ENCODE measurements at places on chromosomes 12 and 14.
A peak's percentile ranks its signal among the peaks of the same experiment; 100 is the strongest.

GRCh38 chr12:65811968-65812700 is 12.1 kb upstream of the HMGA2 start:
- no peak for DNase-seq

GRCh38 chr14:68451696-68452373 is 341.0 kb downstream of the ZFP36L1 start:
- DNase-seq, result peak; percentile 74

DNA sequence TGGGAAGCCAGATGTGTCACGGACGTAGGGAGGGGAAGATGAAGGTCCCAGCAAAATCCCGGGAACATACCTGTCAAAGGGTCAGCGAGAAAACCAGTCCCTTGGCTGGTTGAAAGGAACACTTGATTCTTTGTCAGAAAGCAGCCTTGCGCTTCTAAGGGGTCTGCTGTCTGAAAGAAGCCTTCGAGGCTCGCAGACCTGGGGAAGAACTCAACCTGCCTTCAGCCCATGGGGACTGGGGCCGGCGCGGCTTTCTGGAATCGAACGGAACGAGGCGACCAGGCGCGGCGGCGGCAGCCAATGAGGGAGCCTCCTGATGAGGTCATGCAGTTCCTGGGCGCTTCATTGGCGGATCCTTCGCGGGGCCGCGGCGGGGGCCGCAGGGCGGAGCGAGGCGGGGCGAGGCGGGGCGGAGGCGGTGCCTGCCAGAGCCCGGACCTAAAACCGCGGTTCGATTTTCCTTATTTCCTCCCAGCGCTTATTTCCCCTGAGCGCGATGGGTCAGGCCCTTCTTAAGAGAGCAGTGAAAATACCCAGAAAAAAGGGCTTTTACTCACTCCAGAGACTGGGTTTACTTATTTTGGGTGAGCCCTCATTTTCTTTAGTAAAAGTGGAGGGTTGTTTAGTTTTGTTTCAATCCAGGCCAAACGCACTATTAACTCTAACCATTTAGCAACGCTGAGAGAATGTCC is 11.8 kb upstream of the TTC7B start:
- DNase-seq, result peak; percentile 92

- DNase-seq, result no peak
Measured at GRCh38 chr12:15808652-15809051, 19.5 kb upstream of the EPS8 start.

GRCh38 chr12:46406352-46407027 is 33.9 kb upstream of the SLC38A2 start:
- DNase-seq, result no peak

DNA sequence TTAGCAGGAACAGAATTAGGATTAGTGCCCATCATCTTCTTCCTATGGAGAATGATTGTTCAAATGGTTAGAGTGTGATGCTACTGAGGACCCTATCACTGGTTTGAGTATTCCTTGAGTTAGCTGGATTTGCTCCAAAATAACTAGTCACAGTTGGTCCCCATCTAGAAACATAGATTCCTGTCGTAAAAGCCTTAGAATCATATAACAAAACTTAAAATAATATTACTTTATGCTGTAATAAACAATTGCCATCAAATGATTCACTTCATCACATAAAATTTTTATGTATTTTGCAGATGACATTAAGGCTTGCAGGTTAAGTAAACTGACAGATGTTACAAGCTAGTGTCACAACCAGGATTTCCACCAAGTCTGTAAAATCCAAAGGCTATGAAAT is 209.8 kb downstream of the CCER1 start:
- DNase-seq, result no peak

DNA sequence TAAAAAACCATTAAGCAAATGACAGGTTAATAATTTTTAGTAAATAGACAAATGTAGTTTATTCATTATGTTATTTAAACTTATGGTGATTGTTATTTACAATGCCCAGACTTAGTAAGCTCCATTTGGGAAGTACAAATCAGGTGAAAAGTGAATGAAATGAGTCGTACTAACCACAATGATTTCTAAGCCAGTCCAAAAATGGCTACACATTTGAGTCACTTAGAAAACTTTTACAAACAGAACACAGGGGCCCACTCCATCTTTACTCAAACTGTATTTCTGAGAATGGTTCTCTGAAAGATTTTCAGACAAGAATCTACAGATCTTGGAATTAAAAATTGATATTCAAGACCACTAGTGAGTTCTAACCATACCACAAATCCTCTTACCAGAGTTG is 653.3 kb upstream of the MIS18BP1 start:
- no peak for DNase-seq

DNA sequence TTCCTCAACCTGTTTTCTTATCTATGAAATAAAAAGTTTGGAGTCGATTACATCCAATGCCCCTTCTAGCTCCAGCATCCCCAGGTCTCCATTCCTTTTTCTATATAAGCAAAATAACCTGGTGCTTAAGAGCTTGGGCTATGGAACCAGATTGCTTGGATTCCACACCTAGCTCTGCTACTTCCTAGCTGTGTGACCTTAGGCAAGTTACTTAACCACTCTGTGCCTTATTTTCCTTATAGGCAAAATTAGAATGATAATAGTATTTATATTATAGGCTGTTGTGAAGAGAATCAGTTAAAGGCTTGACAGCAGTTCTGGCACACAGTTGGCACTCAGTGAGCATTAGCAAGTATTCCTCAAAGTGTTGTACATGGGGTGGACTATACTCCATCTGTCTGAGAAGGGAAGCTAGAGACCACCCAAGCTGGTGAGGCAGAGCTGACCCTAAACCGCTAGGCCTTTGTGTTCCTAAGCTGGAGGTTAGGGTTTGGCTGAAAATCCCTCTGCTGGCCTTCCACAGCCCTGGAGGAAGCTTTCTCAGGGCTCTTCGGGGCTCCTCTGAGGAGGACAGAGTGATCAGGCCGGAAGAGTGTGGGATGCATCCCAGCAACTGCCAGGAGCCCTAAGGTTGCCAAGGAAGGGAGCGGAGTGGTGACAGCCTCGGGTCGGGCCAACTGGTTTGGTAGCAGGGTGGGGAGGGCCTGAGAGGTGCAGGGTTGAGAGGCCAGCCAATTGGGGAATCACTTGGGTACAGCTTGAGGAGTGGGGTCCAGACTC is 6.0 kb upstream of the KRT4 start:
- no peak for DNase-seq

DNA sequence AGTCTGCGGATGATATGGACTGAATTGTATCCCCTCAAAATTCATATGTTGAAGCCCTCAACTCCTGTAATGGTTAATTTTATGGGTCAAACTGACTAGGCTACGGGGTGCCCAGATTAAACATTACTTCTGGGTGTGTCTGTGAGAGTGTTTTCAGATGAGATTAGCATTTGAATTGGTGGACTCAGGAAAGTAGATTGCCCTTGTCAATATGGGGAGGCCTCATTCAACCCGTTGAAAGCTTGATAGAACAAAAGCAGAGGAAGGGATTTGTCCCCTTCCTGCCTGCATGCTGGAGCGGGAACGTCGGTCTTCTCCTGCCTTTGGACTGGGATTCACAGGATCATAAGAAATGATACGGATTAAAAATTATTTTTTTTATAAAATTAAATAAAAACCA is 84.5 kb downstream of the BBS10 start:
- no peak for DNase-seq

DNA sequence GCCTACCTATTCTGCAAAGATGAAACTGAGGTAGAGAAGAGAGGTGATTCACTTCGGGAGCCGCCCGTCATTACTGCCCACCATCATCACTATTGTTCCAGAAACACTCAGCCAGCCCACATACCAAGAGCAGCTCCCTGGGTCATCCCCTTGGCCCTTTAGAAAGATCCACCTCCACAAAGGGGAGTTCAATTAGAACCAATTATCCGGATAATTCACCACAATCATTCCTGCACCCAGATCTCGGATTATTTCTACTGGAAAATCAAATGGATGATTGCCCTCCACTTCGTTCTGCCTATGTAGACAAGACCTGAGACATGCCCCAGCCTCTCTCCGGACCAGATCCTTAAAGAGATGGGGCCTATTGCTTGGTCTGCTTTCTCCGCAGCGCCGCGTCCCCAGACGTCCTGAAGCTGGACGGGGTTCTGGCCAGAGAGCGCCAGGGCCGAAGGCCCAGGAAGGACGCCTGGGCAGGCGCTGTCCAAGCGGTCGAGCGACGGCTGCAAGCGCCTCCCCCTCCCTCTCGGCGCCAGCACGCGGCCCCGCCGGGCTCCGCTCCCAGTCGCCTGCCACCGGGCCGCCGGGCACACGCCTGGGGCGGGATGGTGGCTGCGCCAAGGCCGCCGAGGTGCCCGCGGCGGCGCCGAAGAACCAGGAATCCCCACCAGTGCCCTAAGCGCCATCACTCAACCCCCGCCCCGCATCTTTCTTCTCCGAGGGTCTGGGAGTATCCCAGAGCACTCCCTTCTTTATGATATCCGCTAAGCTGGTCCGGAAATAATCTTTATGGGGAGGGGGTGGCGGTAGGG is 1.3 kb upstream of the ASCL1 start:
- no peak for DNase-seq

DNA sequence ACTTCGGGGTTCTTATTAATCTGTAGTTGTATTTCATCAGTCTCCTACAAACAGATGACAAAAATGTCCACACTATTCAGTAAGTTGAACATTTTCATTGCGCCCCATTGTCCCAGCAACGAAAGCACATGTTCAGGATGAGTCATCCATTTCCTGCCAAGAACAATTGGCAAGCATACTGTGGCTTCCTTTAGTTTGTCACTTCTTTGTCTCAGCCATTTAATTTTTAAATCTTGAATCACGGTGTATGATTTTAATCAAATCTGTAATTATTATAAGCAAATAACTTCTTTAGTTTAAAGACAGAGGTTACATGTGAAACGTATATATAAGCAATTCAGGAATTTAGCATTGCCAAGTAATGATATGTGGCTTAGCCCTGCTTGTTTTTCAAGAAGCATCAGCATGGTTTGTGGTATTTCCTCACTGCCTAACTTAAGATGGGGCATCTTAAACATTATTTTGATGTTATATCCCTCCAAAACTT is 211.3 kb upstream of the KRR1 start:
- no peak for DNase-seq

DNA sequence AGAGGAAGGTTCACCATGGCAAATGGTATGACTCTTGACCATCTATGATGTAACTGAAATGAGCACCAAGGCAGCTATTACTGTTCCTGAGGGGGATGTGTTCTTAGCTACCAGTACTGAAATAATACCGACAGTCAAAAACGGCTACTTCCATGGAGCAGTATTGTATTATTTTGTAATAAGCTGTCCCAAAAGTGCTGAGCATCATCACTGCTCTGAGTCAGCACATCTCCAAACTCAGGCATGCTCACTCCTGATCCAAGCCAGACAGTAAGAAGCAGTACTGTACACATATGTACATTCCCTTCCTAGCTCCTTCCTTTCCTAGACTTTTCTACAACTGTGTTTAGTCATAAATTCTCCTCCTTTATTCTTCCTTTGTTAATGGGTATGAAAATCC is 8.6 kb downstream of the VTI1B start:
- no peak for DNase-seq

GRCh38 chr12:117294189-117294603 is 67.2 kb downstream of the NOS1 start:
- no peak for DNase-seq

DNA sequence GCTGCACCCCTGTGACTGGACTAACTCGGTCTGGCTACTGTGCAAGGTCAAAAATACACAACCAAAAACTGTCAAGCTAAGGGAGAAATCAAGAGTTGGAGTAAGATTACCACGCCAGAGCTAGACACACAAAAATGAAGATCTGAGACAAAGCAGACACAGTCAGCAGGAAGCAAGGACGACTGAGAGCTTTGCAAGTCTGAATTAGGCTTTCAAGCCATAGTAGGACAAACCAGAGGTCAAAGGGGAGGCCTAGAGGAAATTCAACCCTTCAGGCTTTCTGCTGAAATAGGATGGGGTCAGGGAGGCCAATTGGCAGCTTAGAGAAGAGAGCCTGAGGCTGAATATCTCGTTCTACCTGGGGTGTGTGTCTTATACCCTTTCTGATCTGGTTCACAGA is 117.3 kb downstream of the LLPH start:
- no peak for DNase-seq

- no peak for DNase-seq
Measured at GRCh38 chr12:58310809-58311622, 369.6 kb downstream of the ATP23 start.

DNA sequence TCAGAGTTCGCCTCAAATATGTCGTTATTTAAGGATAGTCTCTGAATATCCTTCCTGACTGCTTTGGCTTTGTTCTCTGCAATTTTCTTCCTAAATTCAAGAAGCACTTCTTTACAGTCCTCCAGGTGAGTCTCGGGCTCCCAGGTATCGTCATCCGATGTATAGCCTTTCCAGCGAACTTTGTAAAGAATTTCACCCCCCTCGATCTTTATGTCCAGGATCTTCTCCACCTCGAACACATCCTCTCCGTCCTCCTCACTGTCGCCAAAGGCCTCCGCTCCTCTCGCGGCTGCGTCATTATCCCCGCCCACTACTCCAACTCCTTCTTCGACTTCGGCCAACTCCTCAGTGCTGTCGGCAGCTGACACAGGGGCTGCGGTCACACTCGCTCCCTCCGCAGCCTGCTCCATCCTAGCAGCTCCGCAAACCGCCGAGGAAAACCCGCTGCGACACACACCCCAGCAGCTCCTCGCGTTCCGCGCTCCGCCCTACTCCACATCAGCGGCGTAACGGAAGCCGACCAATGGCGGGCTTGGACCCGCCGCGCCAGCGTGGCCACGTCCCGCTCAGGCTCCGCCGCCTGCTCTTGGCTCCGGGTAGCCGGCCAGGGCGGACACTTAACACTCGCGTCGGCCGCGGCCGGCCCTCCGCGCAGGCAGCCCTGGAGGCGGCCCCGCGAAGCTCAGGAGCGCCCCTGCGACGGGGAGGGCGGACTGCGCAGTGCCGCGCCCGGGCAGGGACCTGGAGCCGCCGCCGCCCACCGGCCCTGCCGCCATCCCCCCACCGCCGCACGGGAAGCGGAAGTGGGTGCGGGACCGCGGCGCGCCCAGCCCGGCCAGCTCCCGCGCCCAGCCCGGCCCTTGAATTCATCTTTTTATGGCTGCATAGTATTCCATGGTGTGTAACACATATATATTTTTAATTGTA is 4.1 kb downstream of the CD163L1 start:
- DNase-seq, result no peak

- no peak for DNase-seq
Measured at GRCh38 chr14:32303865-32304264, 25.2 kb upstream of the AKAP6 start.

DNA sequence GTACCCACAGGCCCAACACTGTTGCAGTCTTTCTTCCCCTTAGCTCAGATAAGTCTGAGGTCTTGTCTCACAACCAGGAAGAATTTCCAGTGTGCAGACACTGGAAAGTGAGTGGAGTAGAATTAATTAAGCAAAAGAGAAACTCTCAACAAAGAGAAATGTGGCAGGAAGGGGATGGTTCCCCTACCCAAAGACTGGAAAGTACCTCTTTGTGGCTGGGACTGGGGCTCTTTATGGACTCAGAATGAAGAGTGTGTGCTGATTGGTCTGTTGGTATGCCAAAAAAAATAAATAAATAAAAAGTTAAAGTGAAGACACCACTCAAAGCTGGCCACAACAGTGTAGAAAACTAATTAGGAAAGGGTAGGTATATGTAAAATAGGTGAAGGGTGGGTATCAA is 26.4 kb downstream of the GLIPR1L1 start:
- no peak for DNase-seq

- no peak for DNase-seq
Measured at GRCh38 chr12:102527171-102527720, 46.9 kb upstream of the IGF1 start.

GRCh38 chr14:65224799-65225198 is 122.5 kb upstream of the MAX start:
- DNase-seq, result peak; percentile 51

GRCh38 chr14:48417715-48418500 is 742.5 kb upstream of the MDGA2 start:
- DNase-seq, result no peak

GRCh38 chr12:52735816-52736632 is 32.7 kb upstream of the KRT77 start:
- DNase-seq, result no peak

Data from tibial artery (tissue), 4 donors.